Stimulated activated CD4-positive, alpha-beta T cell treated with anti-CD3 and anti-CD28 coated beads, Interleukin-15, amount 100 ng/mL, for 1 hour (primary cell): ENCODE measurements at places on chromosomes 2 and 18.

GRCh38 chr2:122145856-122146255 is 390.4 kb downstream of the TSN start:
- no peak for DNase-seq

GRCh38 chr2:102401456-102401855 is 21.5 kb upstream of the IL18RAP start:
- no peak for DNase-seq

GRCh38 chr2:145022666-145023333 is 502.9 kb upstream of the ZEB2 start:
- no peak for DNase-seq

DNA sequence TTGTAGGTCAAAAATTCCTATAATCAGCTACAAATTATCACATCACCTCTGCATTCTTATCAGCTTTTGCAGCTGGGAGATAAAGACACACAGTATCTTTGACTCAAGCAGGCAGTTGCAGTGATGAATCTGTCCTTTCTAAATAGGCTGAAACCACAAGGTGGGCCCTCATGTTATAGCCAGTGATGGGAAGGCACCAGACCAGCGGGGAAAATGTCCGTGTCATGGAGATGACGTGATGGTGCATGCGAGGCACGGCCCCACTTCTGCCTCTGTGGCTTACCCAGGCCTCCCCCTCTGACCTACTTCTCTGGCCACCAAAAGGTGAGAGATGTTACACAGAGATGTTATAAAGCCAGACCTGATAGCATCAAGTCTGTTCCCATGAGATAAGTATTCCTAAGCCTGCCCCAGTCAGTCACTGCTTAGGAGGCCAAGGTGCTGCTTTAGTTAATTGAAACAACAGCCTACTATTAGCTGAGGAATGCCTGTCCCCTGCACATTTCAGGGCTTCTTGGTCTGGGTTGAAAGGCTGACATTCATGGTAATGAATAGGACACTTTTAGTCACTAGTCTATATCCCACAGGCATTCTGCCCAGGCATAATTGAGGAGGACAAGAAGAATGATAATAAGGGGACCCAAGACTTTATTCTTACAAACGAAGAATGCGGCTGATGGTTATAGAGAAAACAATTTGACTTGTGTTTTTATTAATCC is 327.9 kb downstream of the LPIN1 start:
- no peak for DNase-seq

- no peak for DNase-seq
Measured at GRCh38 chr2:216002101-216002678, 11.2 kb downstream of the MREG start.

- no peak for DNase-seq
Measured at GRCh38 chr2:97728091-97728731, 14.8 kb downstream of the ZAP70 start.

DNA sequence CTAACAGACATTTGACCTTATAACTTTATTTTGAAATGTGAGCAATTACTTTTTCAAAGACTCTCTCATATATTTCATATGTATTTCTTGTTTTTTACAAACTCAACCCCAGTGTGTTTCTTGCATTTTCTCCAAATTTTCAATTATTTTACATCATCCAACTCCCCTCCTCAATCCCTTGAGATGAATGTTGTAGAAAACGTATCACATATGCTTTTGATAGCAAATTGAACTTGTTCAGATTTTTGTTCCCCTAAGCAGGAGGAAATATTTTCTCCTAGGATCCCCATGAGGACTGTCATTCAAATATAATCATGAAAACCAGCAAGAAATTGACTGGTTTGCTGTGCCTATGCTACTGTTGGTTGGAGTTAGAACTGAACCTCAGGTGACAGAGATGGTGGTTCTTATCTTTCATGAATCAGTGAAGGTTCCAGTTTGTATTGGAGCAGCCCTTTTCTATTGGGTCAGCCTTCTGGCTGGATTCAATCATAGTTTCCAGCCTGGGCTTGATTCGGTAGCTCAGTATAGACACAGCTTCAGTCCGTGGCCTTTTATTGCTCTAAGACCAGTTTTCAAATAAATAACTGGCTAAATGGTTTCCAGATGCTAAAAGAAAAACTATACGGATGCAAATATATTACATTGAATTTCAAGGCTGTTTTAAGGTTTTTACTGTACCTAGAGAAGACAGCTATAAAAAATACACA is 591.0 kb downstream of the EPHA4 start:
- DNase-seq = no peak

- DNase-seq = no peak
Measured at GRCh38 chr2:177548636-177549035, 156.1 kb downstream of the AGPS start.

DNA sequence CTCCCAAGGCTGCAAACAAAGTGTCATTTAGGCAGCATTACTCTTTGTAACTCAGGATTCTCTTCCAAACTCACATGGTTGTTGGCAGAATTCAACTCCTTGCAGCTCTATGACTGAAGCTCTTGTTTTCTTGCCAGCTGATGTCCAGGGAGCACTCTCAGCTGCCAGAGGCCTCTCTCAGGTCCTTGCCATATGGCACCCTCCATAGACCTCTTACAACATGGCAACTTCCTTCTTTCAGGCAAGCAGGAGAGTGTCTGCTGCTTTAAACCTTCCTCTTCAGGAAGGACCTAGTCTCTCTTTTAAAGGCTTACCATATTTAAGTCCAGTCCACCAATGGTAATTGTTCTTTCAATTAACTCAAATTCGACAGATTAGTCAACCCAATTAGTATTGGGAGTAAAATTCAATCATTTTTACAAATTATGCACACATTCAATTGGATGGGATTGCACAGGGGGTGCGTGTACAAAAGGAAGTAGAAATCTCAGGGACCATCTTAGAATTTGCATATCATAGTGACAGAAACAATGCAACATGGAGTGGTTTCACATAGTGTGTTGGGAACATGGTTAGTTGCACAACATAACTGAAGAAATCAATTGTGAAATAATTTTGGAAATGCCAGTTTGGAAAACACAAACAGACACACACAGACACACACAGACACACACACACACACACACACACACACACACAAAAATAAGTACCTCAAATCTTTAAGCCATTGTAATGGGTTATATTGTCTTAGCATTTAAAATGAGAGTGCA is 893.5 kb upstream of the ZEB2 start:
- no peak for DNase-seq

- DNase-seq = no peak
Measured at GRCh38 chr2:172985139-172985892, 90.3 kb upstream of the MAP3K20 start.

- no peak for DNase-seq
Measured at GRCh38 chr2:71608034-71608433, 154.7 kb downstream of the DYSF start.

- no peak for DNase-seq
Measured at GRCh38 chr18:47689371-47689770, 241.1 kb downstream of the SMAD2 start.

DNA sequence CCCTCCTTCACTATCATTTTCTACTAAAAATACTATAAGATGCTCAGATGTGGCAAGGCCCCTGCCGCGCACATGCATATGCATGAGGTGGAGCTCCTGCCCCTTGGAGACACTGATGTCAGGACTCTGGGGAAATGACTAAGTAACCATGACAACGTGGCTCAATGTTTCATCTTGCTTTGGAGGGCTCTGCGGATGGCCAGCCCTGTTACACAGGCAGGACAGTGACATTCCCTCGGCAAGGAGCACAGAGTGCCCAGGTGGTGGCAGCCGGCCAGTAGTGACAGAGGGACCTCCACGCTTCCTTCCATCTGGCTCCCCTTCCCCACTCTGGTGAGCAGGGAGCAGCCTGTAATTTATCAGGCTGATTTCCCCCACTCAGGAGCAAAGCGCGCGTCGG is 364.1 kb downstream of the SS18 start:
- DNase-seq = no peak

DNA sequence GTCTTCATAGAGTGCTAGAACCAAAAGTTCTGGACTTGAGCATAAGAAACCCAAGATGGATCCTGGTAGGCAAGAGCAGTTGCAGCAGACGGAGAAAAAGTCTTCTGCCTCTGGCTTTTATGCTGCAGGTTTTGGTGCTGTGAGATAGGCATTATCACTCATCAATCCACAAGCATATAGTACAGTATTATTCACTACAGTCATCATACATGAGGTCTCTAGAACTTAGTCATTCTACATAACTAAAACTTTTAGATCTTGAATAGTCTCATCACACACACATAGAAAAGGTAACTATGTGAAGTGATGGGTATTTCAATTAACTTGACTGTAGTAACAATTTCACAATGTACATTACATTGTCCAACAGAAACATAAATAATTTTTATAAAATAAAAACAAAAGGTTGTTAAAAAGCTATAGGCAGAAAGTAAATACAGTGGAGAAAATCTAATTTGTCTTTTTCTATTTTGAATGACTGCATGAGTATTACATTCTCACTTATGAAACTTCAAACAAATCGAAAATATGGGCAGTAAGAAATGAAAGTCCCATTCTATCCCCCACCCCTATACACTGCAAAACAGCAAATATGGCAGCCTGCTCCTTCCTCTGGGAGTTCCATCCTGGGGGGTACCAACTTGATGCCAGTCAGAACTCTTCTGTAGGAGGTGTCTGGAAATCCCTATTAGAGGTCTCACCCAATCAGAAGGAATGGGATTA is 534.3 kb upstream of the ACVR2A start:
- no peak for DNase-seq

GRCh38 chr2:241984658-241985057 is 115.1 kb downstream of the RTP5 start:
- no peak for DNase-seq

- no peak for DNase-seq
Measured at GRCh38 chr2:217839073-217839749, 163.6 kb downstream of the TNS1 start.

- no peak for DNase-seq
Measured at GRCh38 chr2:117056376-117056748, 758.1 kb upstream of the DDX18 start.

- no peak for DNase-seq
Measured at GRCh38 chr2:88656690-88657089, 29.4 kb upstream of the EIF2AK3 start.

DNA sequence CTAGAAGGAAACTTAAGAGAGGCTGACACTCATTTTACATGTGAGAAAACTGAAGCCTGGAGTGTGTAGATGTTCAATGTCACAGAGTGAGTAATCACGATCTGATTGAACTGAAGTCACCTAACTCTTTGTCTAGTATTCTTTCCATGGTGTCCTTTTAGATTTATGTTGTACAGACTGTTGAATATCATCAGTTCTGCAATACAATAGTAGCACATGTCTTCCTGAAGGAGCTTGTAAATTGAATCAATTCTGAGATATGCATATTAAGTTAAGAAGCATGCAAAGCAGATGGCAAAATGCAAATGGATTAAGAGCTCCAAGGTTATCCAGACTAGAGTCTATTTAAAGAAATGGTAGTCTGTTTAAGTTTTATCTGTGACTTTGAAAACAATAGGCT is 484.9 kb upstream of the CRIM1 start:
- DNase-seq = no peak

- no peak for DNase-seq
Measured at GRCh38 chr2:227473122-227473461, 1.1 kb downstream of the AGFG1 start.

GRCh38 chr18:35478520-35479435 is 19.0 kb downstream of the INO80C start:
- DNase-seq = no peak

GRCh38 chr2:236124182-236124893 is 43.8 kb downstream of the GBX2 start:
- no peak for DNase-seq

GRCh38 chr18:79545736-79546171 is 133.8 kb upstream of the CTDP1 start:
- no peak for DNase-seq

DNA sequence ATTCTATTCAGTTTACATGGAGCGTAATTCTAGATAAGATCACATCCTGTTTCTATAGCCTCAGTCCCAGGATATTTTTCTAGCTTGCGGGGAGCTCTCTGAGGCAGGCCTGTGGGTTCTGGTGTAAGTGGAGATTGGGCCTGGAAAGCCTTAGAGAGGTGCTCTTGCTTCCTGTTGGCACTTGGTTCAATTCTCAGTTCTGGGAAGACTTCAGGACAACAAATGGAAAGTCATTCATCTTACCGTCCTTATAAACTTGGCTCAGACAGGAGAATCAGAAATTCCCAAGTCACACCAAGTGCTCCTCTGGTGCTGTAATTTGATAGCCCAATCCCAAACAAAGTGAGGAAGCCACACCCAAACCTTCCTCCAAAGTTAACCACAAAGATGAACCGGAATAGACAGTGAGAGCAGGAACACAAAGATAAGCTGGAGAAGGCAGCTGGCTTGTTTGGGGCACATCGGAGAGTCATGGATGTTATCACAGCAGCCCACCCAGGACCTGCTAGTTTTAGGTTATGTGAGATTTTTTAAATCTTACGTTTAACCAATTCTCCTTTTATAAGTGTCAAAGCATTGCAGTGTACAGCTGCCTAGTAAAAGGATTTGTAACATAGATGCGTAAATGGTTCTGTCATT is 144.3 kb upstream of the MAP3K20 start:
- no peak for DNase-seq

DNA sequence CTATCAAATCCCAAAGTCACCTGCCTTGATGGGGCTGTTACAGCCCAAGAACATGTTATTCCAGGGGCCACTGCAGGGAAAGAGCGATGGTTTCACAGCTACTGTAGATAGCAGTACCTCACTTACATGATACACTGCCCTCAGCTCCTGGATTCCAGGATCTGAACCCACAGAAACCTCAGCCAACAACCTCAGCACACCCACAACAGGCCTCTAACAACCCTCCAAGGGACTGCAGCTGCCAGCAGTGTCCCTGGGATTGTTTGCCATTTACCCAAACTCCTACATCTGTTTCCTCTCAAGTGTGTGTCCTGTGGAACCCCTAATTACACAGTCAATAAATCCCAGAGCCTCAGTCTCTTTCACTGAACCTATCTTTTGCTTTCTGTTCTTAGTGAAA is 28.2 kb downstream of the OSBPL1A start:
- DNase-seq = no peak

DNA sequence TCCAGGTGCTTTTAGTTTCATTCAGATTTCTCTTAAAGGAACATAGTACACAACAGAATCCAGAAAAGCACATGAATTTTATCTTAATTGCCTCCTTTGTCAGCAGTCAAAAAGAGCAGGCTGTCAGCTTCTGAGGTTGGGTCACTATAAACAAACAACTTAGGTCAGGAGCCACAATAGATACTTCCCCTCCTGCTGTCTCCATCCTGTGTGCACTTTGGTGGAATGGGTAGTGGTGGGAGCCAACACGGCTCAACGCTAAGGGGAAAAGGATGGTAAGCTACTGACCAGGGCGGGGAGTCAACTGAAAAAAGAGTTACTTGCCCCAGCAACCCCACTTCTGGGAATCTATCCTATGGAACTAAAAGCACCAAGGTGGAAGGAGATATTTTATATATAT is 121.9 kb downstream of the PAX3 start:
- DNase-seq = no peak

- no peak for DNase-seq
Measured at GRCh38 chr2:45008296-45009129, 739 bp downstream of the SIX2 start.

- no peak for DNase-seq
Measured at GRCh38 chr2:17334300-17334699, 183.9 kb downstream of the RAD51AP2 start.
